ENCODE measurements at places on chromosomes 5 and 9.

GRCh38 chr5:137582218-137582617 lies 83.1 kb upstream of the SPOCK1 start:
- no peak for DNase-seq

GRCh38 chr5:60248901-60249300 lies 355.4 kb upstream of the PDE4D start:
- DNase-seq: no peak

- no peak for DNase-seq
Measured at GRCh38 chr5:172322028-172322965, 38.7 kb upstream of the UBTD2 start.

DNA sequence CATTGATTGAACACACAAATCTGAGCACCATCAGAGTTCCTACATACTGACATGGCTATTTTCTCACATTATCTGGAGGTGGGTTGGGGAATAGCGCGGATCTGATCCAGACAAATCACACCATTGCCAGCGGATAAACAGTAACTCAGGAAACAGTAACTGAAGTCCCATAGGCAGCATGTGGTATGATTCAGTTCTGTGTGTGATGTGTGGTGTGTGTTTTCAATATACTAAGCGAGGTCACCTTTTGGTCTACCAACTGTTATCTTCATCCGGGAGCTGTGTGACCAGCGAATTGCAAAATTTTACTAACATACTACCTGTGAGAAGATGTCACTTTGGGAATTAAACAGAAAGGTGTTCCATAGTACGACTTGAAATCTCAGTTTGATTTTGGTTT lies 50.1 kb downstream of the PKD2L2 start:
- no peak for DNase-seq

GRCh38 chr5:43646992-43647391 lies 44.0 kb downstream of the NNT start:
- no peak for DNase-seq

Data from activated CD8-positive, alpha-beta memory T cell treated with anti-CD3 and anti-CD28 coated beads for 4 hours (primary cell).